ENCODE measurements at places on chromosomes 4 and X.

- no peak for DNase-seq
These were observed 1.1 kb downstream of the KLHL15 start for GRCh38 chrX:24025741-24026403.

- no peak for DNase-seq
These were observed 104.9 kb downstream of the SLIT2 start for GRCh38 chr4:20356565-20356964.

GRCh38 chr4:102560571-102561341 is 59.6 kb downstream of the NFKB1 start:
- DNase-seq = no peak

GRCh38 chr4:152696764-152697261 is 17.0 kb upstream of the TMEM154 start:
- peak; percentile 59 for DNase-seq

- DNase-seq = no peak
These were observed 25.4 kb downstream of the CLCN5 start for GRCh38 chrX:49947781-49948180.

DNA sequence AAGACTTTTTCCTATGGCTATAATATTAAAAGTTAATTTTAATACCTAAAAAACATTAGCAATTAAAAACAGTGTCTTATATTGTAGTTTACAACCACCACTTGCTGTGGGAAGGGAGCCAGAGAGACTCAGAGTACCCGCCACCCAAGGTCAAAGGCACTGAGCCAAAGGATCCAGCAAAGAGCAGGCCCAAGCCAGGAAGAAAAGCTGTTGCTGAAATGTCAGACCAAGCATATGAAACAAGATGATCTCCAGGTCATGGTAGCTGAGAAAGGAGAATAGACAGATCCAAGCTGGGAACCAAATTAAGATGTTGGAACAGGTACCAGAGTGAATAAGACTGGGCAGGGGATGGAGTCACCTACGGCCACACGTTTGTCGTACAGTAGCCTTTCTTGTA is 18.8 kb upstream of the ATOH1 start:
- no peak for DNase-seq

- no peak for DNase-seq
These were observed 111.3 kb upstream of the LNX1 start for GRCh38 chr4:53702334-53703266.

- no peak for DNase-seq
These were observed 293.1 kb downstream of the QDPR start for GRCh38 chr4:17218786-17219185.

DNA sequence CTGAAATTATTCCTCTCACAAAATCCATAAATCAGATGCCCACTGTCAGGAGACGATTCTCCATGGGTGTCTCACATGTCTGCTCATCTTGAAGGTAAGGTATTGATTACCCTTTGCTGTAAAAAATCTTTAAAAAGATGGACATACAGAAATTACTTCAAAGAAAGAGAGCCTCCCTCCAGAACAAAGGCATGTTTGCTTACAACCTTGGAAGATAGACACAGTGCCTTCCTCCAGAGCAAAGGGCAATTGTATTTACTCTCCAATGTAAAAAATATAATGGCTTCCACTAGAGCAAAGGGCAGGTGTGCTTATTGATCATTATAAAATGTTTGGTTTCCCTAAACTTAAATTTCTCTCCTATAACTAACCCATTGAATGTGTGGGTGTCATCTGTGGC is 616.2 kb downstream of the ANKRD50 start:
- no peak for DNase-seq

GRCh38 chr4:169254546-169254983 is 16.2 kb downstream of the SH3RF1 start:
- no peak for DNase-seq

All from CD4-positive, alpha-beta T cell treated with Interleukin-10 for 1 hour (primary cell).